Caki2 (cell line): ENCODE measurements at places on chromosomes 5 and 9.
A peak's percentile ranks its signal among the peaks of the same experiment; 100 is the strongest.

- peak; percentile 86 for DNase-seq
These were observed 200.5 kb downstream of the ARHGEF28 start for GRCh38 chr5:73826301-73827105.

- DNase-seq = peak; percentile 85
These were observed 105.9 kb downstream of the DPYSL3 start for GRCh38 chr5:147403651-147404640.

DNA sequence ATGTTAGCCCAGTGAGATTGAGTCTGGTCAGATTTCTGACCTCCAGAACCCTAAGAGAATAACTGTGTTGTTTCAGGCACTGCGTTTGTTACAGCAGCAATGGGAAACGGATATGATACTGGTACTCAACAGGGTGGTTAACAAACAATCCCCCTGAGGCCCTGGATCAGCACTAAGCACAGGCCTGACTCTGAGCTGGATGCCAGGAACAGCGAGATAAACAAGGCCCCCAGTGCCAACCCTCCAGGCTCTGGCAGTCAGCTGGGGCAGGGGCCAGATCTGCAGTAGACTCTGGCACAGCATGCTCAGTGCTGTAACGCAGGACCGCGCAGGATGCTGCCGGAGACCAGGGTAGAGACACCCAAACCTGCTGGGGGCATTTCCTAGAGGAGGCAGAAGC, 22.1 kb downstream of the CPLX2 start:
- DNase-seq = no peak

DNA sequence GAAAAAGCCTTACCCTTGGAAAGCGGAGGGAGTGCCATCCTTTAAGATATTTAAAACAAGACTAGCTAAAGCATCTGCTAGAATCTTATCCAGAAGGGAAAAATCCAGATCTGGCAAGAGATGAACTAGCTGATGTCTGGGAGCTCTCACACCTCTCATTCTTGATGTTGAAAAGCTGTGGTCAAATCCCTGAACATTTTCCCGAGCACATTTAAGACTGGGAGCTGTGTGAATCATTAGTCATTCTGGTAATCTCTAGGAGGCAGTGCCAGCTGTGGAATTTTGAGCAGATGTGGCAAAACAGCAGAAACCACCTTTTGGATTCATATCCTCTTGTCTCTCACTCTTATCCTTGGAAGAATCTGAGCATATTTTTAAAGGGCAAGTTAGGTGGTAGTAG, 218.0 kb downstream of the MAN2A1 start:
- no peak for DNase-seq

- no peak for DNase-seq
These were observed 233.7 kb upstream of the MSX2 start for GRCh38 chr5:174490728-174491127.

DNA sequence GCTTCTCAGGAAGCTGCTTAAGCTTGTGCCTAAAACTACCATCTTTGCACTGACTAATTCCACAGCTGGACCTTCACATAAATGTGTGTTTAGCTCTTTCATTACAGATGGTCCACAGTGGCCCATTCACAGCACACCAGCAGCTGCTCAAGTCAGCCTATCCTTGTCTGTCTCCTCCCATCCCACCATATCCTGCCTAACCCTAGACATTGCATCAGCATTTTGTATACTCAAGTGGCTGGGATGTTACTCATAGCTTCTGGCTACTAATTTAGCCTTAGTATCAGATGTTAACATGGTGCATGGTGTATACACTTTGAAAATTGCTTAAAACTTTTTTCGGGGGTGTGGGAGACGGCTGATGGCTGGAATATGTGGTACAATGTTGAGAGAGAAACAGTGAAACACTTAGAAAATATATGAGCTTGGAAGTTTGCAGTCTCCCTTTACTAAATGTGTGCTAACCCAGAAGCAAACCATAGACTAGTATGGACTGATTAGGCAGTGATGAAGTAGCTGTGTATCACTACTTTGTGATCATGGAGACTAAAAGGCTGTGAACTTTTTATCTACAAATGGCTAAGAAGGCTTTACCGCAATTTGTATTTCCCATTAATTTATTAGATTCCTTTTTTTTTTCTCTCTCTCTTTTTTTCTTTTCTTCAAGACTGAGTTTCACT, 83.1 kb downstream of the JMY start:
- peak; percentile 22 for DNase-seq

GRCh38 chr5:96344678-96345577, 88.1 kb downstream of the PCSK1 start:
- peak; percentile 28 for DNase-seq

GRCh38 chr9:83059417-83059816, 3.5 kb downstream of the RASEF start:
- no peak for DNase-seq

DNA sequence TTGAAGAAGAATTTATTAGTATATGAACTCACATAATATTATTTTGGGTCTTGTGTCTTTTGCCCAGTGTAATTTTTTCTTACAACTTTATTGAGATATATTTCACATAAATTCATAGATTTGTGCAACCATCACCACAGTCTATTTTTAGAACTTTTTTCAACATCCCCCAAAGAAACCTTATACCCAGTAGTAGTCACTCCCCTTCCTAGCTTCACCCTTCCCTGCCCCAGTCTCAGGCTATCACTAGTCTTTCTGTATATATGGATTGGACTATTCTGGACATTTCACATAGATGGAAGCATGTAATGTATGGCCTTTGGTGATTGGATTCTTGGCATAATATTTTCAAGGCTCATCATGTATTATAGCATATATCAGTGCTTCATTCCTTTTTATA, 67.8 kb downstream of the MAN2A1 start:
- no peak for DNase-seq

GRCh38 chr5:173016598-173017046, 33.1 kb downstream of the ATP6V0E1 start:
- DNase-seq = peak; percentile 83

- no peak for DNase-seq
These were observed 26.0 kb upstream of the SPATA31D4 start for GRCh38 chr9:81902196-81902595.

GRCh38 chr5:11411621-11412020, 492.6 kb downstream of the CTNND2 start:
- no peak for DNase-seq

DNA sequence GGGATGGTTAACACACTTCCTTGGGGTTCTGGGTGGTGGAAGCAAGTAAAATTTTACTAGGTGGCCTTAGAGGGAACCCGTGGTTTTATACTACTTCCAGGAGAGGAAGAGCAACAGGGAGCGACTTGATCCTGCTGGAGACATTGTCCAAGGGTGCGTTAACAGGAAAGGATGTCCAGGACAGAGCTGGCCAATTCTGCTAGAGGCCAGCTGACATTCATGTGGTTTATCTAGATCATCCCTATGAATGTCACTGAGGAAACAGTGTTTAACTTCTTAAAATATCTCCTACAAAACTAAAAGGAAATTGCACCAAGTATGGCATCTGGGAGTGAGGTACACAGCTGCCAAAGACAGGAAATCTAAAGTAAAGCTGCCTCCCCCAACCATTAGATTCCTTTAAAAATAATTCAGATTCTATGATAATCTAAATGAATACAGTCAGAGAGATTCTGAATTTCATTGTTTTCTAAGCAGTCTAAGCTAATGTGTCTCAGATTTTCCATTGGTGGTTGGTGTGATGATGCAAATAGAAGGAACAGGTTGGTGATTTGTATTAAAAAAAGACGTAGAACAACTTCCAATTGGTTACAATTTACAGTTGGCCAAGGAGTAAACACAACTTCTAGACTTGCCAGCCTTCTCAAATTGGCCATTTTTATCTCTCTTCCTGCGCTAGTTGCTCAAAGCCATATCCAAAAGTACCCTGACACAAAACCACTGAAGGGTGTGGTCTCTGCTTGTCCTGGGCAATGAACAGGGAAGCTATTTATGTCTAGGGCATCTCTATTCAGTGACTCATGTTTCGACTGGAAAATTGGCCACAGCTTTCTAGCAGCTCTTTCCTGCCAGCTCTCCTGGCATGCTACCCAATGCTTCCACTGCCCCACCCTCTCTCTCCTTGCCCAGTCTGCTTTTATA, 574.7 kb upstream of the MEF2C start:
- DNase-seq = peak; percentile 43

DNA sequence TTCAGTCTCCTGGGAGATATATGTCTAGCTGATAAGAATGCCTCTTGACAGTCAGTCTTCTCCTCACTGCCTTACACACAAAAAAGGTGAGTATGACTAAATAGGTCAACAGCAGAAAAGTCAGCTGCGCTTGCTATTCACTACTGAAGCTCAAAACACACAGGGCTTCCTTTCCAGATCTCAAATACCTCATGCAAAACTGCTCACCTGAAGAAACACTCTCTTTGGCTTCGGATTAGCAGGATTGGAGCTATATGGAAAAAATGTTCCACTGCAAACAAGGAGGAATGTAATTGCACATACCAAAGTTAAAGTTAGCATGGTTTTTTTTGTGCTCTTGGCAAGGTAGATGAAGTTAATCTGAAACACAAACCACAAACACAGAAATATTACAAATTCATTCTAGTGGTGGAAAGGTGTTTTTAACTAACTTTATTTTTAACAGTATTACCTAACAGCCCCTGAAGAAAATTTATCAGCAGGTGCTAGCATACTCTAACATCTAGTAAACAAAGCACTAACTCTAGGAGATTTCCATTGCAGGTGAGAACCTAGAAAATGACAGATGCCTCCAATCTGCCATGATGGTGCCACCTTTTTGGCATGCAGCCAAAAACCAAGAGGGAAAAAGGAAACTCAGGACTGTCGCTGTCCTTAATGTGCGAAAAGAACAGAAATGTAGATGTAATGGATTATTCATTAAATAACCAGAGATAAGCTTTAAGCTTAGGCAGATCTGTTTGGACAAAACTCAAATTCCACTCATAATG, 31.8 kb downstream of the ERMP1 start:
- peak; percentile 68 for DNase-seq

- DNase-seq = peak; percentile 98
These were observed 22.2 kb downstream of the TNFSF8 start for GRCh38 chr9:114908104-114908622.

- DNase-seq = peak; percentile 10
These were observed 5.4 kb downstream of the ACTL7B start for GRCh38 chr9:108850293-108850897.

DNA sequence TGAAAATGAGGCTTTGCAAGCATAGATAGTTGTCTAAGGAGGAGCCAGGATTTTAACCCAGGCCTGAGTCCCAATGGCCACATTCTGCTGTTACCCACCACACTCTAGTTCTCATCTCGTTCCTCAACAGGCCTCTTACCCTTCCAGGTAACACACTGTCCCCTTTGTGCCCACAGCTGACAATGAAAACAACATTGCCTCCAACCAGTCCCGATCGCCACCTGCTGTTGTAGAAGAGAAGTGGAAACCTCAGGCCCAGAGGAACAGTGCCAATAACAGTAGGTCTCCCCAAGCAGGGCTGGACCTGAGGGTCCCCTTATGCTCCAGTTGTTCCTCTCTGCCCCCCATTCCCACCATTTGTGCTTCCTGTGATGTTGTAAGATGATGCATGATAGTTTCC, 30.4 kb downstream of the AMBP start:
- no peak for DNase-seq

- no peak for DNase-seq
These were observed 423 bp upstream of the NUP214 start for GRCh38 chr9:131125038-131125287.

- no peak for DNase-seq
These were observed 23.2 kb downstream of the DNM1 start for GRCh38 chr9:128226412-128226801.

DNA sequence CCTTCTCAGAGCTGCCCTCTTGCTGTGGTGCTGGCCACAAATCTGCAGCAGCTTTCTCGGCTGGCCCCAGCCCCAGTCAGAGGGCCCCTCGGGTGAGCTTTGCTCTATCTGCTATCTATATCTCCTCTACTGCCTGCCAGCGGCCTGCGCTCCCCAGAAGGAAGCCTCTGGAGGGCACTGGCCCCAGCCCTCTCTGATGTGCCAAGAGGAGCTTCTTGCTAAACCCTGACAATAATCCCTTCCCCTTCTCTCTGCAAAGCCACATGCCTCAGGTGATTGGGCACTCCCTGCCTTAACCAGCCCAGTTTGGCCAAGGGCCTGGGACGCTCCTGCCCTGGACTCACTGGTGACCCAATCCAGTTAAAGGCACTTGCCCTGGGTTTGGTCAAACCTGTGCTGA, 42.7 kb downstream of the CAMK2A start:
- no peak for DNase-seq

DNA sequence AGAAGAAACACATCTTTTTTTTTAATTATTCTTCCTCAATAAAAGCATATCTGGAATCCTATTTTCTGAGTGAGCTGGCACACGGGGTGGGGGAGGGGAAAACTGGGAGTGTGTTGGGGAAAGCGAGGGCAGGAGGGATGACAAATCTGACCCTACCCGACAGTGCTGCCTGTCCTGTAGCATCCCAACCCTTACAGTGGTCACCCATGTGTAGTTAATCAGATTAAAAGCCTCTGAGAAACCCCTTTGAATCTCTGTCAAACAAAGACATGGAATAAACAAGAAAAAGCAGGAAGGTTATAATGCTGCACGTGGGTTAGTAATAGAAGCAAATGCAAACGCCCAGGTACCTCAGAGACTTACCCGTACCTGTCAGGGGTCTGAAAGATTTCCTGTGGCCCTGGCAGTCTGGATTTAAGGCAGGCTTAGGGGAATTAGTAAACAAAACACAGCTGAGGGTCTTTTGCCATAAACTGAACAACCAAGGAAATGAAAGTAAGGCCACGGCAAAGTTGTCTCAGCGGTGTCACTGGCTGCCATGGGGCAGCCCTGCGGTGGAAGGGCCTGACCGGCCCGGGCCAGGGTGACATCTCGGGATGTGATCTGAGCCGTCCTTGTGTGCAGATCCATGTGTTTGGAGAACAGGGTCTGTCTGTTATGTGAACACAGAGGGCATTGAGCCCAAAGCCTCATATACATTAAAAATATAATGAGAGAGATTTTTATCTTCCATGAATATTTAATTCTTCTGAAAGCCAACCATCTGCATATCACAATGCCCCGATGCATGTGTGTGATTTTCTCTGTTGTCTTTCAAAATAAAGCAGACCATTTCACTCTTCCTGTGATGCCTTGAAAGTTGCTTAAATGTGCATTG, 308.2 kb downstream of the ZNF608 start:
- no peak for DNase-seq

GRCh38 chr9:8514760-8515159, 715.2 kb upstream of the DMAC1 start:
- no peak for DNase-seq

DNA sequence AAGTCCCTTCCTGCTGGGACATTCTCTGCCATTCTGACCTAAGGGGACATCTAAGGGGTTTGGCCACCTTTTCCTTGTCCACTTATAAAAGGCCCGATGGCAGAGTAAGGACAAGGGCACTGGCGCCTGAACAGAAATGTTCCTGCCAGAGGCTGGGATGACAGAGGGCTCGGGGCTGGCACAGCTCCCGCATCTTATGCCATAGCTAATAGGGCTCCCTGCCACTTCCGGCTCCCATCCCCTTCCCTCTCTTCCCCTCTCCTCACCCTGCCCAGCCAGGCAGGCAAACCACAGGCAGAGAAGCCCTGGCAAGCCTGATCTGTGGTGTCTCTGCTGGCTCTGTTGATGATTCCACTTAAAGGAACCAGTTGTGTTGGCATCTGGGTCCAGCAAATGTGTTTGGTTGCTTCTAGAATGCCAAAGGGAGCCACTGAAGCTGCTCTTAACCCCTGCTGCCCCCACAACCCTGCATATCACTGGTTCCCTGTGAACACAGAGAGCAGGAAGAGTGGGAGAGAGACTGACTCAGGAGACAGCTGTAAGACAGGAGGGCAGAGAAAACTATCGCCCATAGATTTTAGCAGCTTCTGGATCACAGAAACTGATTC, 18.4 kb upstream of the ADRA1B start:
- no peak for DNase-seq
